ENCODE measurements at places on chromosomes 1 and 21. TPM values are rescaled to one million over a fixed set of nuclear protein-coding genes. Genes with fewer than 3 reads are reported as not detected.
A peak's percentile ranks its signal among the peaks of the same experiment; 100 is the strongest.

DNA sequence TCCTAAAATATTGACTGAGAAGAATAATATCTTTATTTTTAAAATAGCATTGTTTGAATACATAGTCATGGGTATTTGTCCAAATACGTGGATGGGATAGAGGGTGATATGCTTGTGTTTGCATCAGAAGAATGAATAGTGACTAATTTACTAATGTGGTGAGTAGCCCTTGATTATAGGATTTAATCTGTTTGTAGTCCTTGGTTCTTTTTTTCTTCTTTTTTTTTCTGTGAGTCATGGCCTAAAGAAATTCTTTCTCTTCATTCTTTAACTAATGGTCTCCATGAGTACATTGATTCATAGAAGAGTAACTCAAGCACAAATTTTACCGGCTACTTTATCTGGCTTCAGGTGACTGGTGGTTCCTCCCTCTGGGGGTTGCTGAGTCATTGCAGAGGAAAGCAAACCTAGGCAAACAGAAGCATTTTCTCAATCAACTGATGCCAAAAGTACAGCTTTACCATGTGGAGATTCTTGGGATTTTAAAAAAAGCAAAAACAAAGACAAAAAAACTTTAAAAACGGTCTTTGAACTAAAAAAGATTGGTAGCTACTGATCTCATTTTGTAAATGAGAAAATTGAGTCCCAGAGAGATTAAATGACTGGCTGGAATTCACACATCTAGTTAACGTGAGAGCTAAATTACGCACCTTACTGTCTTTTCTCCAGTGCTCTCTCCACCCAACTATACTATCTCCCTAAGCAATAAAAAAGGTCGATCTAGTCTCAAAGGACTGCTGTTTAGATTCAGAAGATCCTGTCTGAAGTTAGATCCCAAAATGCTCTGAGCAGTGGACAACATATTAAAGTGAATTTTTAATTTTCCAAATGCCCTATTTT, 40.5 kb downstream of the AK5 start:
- H3K27ac ChIP-seq, result no peak overlapping the region
- H3K4me1 ChIP-seq, result no peaks in the 10 kb centered on the region
- DNase-seq, result no peak
- H3K27me3 ChIP-seq, result no peaks in the 10 kb centered on the region
- no peak overlapping the region for H3K4me3 ChIP-seq
- H3K36me3 ChIP-seq, result no peaks in the 10 kb centered on the region

GRCh38 chr1:191350938-191351337, 807.3 kb upstream of the RGS18 start:
- no peaks in the 10 kb centered on the region for H3K27me3 ChIP-seq
- H3K27ac ChIP-seq, result no peak overlapping the region
- no peaks in the 10 kb centered on the region for H3K36me3 ChIP-seq
- H3K4me1 ChIP-seq, result no peaks in the 10 kb centered on the region
- DNase-seq, result no peak
- no peak overlapping the region for H3K4me3 ChIP-seq

- no peaks in the 10 kb centered on the region for H3K4me1 ChIP-seq
- no peak for DNase-seq
- H3K36me3 ChIP-seq, result no peaks in the 10 kb centered on the region
- peak overlapping the region; percentile 100 for H3K27ac ChIP-seq
- peak overlapping the region; percentile 66 for H3K4me3 ChIP-seq
These were observed 2.1 kb downstream of the DYRK1A start for GRCh38 chr21:37368541-37369279.

GRCh38 chr1:215160351-215160750, 77.8 kb downstream of the KCNK2 start:
- no peak for DNase-seq
- no peak overlapping the region for H3K4me3 ChIP-seq
- no peak overlapping the region for H3K27ac ChIP-seq
- H3K27me3 ChIP-seq, result no peaks in the 10 kb centered on the region

OR2W3 gene
- total RNA-seq, result 3.0 TPM

NBPF14 gene
- total RNA-seq, result 12.7 TPM

OR6K3 gene
- not detected for total RNA-seq

ZC3H12A gene
- 13.5 TPM for total RNA-seq
